Stimulated activated CD8-positive, alpha-beta memory T cell treated with anti-CD3 and anti-CD28 coated beads, Interleukin-4, amount 100 ng/mL, for 4 hours (primary cell): ENCODE measurements at places on chromosomes 13 and 19.

GRCh38 chr13:88586263-88586662 is 915.1 kb downstream of the SLITRK5 start:
- DNase-seq = no peak

GRCh38 chr19:5035793-5036697 is 67.1 kb downstream of the KDM4B start:
- no peak for DNase-seq

DNA sequence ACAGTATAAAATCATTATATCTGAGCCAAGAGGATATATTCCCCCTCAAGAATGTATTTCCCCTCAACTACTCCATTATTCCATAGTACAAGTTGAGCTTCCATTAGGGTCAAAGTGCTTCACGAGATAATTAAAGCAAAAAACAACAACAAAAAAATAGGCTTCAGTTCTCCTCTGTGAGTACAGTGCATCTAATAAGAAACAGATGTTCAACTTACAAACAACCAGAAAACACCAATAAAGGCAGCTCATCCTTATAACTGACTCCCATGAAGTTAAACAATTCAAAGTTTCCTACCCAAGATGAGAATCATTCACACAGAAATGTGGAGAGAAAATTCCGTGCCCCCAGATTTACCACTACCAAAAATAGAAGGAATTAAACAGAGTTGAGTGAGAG is 854.4 kb downstream of the PCDH9 start:
- DNase-seq = no peak

DNA sequence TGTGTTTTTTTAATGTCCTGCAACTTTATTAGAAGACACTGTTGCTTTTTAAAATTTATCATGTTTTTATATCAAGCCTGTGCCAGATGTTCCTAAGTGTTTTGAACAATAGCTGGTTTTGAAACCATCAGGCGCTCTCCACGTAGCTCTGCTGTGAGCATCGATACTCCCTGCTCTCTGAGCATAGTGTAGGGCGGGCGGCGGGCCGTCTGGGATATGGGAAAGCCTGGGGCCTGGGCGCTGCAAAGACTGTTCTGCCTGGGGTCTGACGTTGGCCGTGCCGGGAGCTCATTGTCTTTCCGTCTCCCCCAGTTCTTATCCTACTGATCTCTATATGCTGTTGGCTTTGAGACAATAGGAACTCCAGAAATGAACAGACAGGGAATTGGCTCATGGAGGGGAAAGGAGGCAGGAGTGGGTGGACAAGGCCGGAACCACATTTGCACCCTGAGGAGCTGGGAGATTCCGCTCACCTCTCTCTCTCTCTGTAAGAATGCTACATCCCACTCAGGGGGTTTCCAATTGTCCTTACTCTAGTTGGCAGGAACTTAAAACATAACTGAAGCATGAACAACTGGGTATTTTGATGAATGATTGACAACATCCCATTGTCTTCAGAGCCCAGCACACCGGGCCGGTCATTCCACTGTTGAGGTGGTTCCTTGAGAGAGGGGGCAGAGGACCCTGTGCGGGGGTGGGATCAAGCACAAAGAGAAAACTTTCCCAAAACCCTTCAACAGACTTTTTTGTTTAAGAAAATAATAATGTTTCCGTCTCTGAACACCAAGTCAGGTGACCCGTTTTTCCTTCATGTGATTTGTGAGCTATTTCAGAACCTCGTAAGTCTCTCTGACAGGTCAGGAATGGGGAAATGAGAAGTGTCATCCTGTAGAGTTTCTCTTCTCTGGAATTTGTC is 64.7 kb downstream of the COL4A2 start:
- DNase-seq = no peak

DNA sequence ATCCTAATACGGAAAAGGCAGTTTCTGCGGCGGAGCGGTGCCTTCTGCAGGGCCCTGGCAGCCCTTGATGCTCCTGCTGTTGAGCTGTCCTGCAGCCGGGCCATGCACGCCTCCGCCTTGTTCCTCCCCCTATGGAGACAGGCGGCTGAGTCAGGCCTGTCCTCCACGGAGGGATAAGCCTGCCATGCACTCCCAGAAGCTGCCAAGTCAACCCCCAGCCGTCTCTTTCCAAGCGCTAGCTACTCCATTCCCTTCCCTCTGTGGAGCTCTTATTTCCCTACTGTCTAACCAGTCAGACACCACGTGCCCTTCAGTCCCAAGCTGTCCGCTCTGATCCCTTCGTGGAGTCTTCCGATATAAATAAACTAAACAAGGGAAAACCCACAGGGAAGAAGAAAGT is 197.0 kb downstream of the COL4A1 start:
- no peak for DNase-seq

- no peak for DNase-seq
Measured at GRCh38 chr13:19993024-19993423, 34.5 kb downstream of the ZMYM2 start.

- peak; percentile 63 for DNase-seq
Measured at GRCh38 chr19:862581-863314, 3.3 kb downstream of the CFD start.

GRCh38 chr13:59450229-59450628 is 713.5 kb downstream of the DIAPH3 start:
- DNase-seq = no peak

- no peak for DNase-seq
Measured at GRCh38 chr19:11024259-11024658, 63.4 kb downstream of the SMARCA4 start.

DNA sequence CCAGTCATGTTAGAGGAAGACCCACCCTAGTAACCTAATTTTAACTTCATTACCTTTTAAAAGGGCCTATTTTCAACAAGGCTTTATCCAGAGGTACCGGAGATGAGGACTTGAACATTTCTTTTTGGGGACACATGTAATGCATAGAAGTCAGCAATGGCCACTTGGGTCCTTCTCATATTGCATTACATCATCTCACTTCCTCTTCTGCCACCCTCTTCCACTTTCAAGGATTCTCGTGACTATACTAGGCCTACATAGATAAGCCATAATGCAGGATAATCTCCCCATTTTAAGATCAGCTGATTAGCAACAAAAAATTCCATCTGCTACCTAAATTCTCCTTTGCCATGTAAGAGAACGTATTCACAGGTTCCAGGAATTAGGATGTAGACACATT is 557.2 kb downstream of the KCTD12 start:
- no peak for DNase-seq

DNA sequence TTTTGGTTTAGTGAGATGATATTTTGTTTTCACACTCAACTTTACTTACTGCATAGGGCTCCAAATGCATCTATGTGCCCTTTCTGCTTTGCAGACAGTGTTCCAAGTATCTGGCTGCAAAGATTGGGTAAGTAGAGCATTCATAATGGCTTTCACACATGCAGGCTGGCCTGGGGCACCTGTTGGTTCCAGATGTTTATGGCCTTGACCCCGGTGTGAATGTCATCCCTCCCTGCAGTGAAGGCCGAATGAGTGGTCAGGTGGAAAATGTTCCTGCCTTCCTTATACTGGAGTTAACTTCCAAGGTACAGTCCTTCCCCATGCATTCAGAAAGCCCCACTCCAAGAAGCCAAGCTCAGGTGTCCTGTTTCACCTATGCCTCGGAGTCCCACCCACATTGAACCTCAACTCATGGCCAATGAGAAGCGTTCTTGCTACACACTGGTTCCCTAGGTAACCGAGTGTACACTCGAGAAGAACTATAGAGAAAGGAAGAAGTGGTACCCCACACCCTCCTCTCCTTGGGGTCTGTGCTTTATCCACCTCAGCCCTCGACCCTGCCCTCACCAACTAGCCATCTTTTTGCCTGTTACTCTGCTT is 23.0 kb upstream of the ZNF536 start:
- no peak for DNase-seq

GRCh38 chr13:94291631-94292322 is 187.7 kb downstream of the DCT start:
- no peak for DNase-seq

GRCh38 chr19:45876411-45877197 is 9.3 kb downstream of the IRF2BP1 start:
- no peak for DNase-seq

DNA sequence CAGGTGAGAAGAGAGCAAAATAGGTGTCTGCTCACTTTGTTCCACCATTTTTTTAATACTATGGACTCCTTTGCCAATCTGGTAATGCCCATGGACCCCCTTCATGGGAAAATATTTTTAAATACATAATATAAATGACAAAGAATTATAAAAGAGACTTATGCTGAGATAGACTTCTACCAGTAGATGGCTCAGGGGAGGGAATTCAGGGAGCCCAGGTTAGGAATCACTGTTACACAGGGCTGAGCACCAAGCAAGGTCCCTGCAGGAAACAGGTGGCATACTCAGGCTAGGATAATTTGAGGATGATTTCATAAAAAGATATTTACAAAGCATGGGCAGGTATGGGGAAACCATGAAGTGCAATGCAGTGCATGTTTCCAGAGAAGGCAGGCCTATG is 525.9 kb downstream of the FGF9 start:
- no peak for DNase-seq

GRCh38 chr13:65966991-65967451 is 1263.1 kb downstream of the PCDH9 start:
- DNase-seq = no peak

GRCh38 chr19:35049456-35049855 is 7.9 kb downstream of the HPN start:
- DNase-seq = no peak

GRCh38 chr13:36329361-36329760 is 16.8 kb downstream of the SPART start:
- DNase-seq = no peak

GRCh38 chr19:43809762-43810696 is 7.8 kb upstream of the LYPD5 start:
- no peak for DNase-seq

DNA sequence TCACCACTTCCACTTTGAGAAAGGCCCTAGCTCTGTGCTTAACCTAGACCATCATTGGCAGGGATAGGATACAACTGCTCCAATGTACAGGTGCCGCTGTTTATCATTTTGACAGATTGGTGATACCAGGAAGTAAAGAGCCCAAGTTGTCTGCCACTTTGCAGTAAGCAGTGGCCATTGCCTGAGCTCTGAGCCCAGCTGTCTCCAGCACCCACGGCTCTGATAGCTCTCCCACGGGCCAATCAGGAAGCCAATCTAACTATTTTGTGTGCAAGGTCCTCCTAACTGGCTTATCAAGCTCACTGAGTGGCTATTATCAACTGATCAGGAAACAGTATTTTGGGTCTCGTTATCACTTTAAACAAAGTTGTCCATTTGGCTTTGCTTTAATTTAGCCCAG is 181.1 kb downstream of the DCT start:
- DNase-seq = no peak

DNA sequence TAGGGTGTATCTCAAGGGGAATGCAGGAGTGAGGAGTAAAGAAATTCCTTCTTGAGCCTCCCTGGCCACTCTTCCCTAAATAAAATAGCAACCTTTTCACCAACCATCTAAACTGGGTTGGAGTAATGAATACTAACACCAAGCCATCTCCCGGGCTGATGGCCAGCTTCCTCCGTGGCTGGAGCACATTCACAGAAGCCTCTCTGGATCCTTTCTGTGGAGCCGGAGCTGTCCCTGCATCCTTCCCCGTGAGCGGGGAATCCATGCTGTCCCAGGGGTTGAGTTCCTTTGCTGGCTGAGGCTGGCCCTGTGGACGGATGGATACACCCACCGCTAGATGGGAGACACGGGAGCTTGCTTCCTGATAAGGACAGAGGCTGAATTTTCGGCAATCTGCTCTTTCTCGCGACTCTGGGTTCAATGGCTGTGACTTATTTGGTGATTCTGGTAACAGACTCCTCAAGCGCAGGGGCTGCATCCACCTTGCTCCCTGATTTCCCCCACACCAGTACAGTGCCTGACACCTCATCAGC is 370.3 kb downstream of the ZNF536 start:
- DNase-seq = no peak

DNA sequence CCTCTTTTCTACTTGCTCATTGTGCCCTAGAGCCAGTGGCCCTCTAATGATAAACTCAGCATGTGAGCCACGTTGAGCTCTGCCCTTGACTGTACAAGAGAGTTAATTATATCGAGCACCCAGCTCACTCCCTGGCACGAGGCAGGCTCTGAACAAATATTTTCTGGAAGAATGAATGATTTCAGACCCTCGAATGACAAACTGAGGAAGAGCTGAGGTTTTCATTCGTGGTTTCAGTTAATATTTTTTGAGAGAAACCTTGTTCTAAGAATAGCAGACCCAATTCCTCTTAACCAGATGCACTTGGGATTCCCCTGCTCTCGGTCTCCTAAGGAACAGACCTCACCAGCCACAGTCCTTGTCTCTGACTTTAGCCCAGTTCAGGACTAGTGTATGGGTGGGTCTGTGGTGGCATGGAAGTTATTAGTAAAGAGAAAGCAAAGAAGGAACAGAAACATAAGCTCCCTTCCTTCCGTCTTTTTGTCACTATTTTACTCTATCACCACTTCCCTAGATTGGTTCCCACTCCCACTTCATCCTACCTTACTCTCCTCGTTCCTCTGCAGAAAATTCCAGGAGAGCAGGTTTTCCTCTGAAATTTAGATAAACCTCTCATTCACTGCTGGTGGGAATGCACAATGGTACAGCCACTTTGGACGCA is 22.1 kb upstream of the WDFY2 start:
- DNase-seq = no peak

DNA sequence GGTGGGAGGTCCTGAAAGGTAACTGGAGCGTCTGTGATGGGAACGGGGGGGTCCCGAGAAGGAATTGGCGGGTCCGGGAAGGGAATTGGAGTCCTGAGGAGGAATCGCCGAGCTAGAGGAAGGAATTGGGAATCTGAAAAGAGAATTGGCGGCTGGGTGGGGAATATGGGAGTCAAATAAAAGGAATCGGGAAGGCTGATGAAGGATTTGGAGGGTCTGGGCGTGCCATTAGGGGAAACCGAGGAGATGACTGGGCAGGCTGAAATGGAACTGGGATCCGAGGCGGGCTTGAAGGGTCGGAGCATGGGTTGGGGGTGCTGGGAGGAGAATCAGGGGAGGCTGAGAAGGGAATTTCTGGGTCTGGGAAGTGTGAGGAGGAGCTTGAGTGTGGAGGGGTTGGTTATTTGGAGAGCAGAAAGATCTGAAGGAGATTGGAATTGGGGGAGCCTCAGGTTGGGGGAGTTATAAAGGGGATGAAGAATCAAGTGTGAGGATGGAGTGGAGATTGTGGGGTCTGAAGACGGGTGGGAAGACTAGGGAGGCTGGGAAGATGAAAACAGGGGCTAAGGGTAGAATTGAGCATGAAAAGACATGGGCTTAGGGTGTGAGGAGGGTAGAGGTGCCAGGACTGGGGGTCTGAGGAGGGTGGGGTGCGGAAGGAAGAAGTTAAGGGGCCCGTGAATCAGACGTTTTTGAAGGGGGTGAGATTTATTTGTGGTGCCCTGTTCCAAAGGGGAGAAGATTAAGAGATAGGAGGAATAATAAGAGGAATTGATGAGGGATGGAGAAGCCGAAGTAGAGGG is 718 bp downstream of the ACTN4 start:
- no peak for DNase-seq

DNA sequence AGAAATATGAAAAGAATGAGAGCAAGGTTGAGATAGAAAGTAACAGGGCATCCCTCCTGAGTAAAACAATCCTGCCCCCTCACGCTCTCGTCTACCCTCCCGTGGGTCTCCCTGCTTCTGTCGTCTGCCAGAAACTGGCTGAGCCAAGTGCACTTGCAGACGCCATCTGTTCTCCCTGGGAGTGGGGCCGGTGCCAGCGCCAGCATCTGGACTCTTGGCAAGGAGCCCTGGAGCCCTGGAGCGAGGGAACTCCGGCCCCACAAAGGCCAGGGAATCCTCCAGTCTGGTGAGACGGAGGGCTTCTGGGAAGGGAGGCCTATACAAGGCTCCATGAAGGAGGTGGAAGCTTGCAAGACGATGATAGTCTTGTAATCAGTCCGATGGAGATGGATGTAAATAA is 2.3 kb upstream of the TMEM91 start:
- no peak for DNase-seq
